ENCODE measurements at places on chromosomes 11 and 22.

GRCh38 chr22:38111925-38112355 is 1.5 kb upstream of the BAIAP2L2 start:
- no peak for DNase-seq

DNA sequence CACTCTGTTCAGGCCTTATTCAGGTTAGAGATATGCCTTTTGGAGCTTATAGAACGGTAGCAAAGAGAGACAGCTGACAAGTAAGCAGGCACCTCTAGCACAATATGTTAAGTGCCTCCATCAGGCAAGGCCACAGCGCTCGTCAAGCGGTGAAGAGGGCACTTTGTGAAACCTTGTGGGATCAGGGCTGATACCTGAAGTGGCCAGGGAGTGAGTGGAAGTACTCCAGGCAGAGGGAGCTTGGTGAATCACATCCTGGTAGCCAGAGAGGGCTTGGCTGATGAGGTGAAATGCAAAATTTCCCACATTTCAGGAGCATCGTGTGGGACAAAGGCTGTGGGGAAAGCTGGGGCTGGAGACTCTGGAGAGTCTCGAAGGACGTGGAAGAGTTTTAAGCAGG is 87.4 kb downstream of the PKNOX2 start:
- DNase-seq = no peak

DNA sequence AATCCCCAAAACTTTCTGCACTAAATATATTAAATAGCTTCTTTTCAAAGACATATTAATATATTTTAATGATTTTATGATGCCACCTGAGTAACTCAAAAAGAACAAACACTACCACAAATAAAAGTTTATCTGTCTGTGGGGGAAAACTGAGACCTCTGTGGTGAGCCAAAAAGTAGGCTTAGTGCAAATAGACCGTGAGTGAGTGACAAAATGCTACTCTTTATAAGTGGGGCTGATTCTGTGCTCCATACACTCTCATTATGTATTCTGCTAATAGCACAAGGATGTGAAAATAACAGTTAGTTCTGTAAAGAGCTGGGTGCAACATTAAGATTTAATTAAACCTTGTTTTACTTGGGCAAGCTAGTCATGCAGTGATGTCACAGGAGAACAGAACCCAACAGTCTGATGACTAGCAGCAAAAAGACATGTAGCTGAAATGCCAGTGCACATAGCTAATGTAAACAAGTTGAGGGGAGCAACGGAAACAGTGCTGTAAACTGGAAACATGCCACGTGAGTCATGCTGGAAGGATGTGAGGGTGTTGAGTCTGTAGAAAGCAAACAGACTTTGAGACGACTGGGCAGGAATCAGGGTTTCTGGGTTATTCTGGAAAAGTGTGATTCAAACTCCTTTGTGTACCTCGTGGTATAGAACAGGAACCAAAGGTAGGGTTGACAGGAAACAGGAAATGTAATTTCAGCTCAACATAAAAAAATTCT is 1130.4 kb downstream of the LRRC4C start:
- peak; percentile 99 for DNase-seq

DNA sequence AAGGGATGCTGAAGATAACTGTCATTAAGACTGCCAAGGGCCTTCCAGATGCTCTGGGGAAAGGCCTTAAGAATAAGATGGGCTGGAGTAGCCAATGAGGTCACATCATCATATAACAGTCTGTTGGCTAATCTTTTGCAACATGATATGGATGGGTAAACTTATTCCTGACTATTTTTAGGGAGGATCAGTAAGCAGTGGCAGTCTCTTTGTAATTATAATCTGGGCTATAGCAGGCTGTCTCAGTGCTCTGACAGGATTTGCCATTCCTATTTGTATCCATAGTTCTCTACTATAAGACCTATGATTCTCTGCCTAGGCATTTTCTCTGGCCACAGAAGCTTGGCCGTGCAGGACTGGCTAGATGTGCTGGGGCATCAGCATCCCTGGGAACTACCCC is 16.1 kb upstream of the CALCB start:
- DNase-seq = no peak

GRCh38 chr22:47607486-47607885 is 845.0 kb downstream of the TBC1D22A start:
- DNase-seq = no peak

GRCh38 chr22:26168330-26168851 is 871 bp upstream of the SEZ6L start:
- DNase-seq = no peak

GRCh38 chr11:75507571-75507970 is 18.2 kb downstream of the GDPD5 start:
- DNase-seq = no peak

DNA sequence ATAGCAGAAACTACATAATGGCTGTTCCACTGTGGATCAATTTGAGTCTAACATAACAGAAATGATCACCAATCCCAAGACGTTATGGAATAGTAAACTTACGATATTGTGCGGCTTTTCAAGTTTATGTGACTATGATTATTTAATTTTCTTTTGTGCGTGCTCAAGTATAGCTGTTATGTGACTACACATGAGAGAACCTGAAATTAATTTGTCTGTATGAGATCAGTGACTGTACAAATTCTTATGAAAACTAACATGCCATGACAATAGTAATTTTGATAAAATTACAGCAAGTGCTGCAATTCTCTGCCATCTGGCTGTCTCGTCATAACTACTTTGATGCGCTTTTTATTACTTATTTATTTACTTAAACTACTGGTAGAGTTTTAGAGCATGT is 343.2 kb downstream of the DCDC1 start:
- no peak for DNase-seq

GRCh38 chr11:117829369-117829725 is 4.8 kb upstream of the FXYD2 start:
- DNase-seq = no peak

- no peak for DNase-seq
These were observed 25.5 kb downstream of the IL18BP start for GRCh38 chr11:72024069-72024754.

- no peak for DNase-seq
These were observed 737.6 kb downstream of the DLG2 start for GRCh38 chr11:84889556-84889955.

GRCh38 chr11:134376150-134376921 is 35.7 kb downstream of the B3GAT1 start:
- DNase-seq = no peak

All from fibroblast of the conjunctiva (primary cell).